ENCODE measurements at places on chromosomes 5 and 9.

GRCh38 chr5:17129093-17129849 is 88.2 kb upstream of the BASP1 start:
- no peak for DNase-seq
- no peaks in the 10 kb centered on the region for H3K27me3 ChIP-seq
- no peak overlapping the region for H3K4me3 ChIP-seq
- H3K4me1 ChIP-seq = peaks cover 11% of the 10 kb centered on the region

DNA sequence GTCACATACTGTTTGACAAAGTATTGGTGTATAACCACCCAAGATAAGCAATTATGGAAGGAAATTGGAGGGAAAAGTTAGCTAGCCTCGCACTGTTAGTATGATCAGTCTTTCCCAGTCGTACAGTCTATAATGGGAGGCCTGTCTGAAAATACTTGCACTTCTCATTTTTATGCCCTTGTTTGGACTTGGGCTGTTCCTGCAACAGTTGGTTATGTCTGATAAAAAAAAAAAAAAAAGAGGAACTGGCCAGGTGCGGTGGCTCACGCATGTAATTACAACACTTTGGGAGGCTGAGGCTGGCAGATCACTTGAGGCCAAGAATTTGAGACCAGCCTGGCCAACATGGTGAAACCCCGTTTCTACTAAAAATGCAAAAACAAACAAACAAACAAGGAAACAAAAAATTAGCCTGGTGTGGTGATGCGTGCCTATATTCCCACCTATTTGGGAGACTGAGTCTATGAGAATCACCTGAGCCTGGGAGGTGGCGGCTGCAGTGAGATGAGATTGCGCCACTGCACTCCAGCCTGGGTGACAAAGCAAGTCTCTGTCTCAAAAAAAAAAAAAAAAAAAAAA is 58.3 kb upstream of the ANKRD33B start:
- no peaks in the 10 kb centered on the region for H3K36me3 ChIP-seq
- H3K4me1 ChIP-seq = no peaks in the 10 kb centered on the region
- H3K4me3 ChIP-seq = no peak overlapping the region

- peaks cover 4% of the 10 kb centered on the region for H3K27me3 ChIP-seq
- no peaks in the 10 kb centered on the region for H3K36me3 ChIP-seq
- no peak for DNase-seq
- peaks cover 4% of the 10 kb centered on the region for H3K4me1 ChIP-seq
- no peak overlapping the region for H3K27ac ChIP-seq
- H3K4me3 ChIP-seq = no peak overlapping the region
Observed at GRCh38 chr9:16823906-16824305, 46.6 kb downstream of the BNC2 start.

DNA sequence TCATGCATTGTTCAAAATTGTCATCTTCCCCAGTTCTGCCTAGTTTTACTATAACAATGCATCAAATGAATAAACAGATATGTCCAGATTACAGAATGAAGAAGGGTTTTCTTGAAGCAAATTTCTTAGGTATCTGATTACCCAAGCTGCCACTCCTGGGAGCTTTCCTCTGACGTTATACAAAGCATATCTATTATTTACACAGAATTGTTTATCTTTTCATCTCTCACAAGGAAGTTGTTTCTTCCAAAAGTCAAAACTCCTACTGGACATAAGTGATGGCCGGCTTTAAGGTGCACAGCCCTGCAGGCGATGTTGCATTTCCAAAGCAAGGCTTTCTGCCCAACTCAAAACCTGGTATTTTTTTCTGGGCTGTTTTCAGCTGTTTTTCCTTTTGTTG is 73.4 kb upstream of the ANKH start:
- no peak overlapping the region for H3K27ac ChIP-seq
- DNase-seq = no peak
- H3K36me3 ChIP-seq = no peaks in the 10 kb centered on the region
- no peaks in the 10 kb centered on the region for H3K4me1 ChIP-seq
- H3K4me3 ChIP-seq = no peak overlapping the region

DNA sequence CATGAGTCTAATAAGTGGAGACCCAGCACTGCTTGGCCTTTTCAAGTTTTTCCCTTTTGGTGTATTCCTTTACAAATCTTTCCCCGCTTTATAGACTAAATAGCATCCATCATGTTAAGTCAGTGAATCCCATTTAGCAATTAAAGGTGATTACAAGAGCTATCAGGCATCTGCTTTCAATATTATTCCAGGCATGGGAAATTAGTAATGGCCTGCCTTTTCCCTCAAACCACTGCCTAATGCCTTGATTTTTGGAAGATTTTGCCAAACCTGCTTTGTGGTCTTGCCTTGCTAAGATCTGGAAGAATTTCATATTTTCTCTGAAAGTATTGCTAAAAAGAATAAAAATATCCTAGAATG is 102.8 kb upstream of the GNA14 start:
- no peaks in the 10 kb centered on the region for H3K4me1 ChIP-seq
- DNase-seq = no peak
- H3K27me3 ChIP-seq = no peaks in the 10 kb centered on the region
- no peaks in the 10 kb centered on the region for H3K36me3 ChIP-seq
- H3K4me3 ChIP-seq = no peak overlapping the region

- no peaks in the 10 kb centered on the region for H3K4me1 ChIP-seq
- H3K27ac ChIP-seq = no peak overlapping the region
- DNase-seq = no peak
- no peaks in the 10 kb centered on the region for H3K27me3 ChIP-seq
- no peaks in the 10 kb centered on the region for H3K36me3 ChIP-seq
Observed at GRCh38 chr9:115739096-115739875, 414.3 kb upstream of the PAPPA start.

DNA sequence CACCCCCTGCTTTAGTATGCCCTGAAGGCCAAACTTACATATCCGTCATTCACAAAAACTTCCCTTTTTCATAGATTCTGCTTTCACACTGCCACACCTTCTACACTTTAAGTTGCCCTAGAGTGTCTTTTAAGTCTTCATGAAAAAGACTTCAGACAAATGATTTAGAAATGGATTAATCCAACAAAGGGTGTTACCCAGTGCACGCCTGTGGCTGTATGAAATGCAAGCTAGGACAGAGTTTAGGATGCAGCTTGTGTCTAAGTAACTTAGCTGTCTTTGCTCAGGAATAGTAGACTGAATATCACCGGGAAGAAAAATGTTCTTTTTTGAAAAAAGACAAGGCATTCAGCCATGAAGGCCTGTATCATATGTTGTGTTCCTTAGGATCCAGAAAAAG is 210.0 kb downstream of the MPDZ start:
- no peak for DNase-seq
- no peaks in the 10 kb centered on the region for H3K4me1 ChIP-seq
- no peaks in the 10 kb centered on the region for H3K27me3 ChIP-seq
- no peak overlapping the region for H3K4me3 ChIP-seq
- no peak overlapping the region for H3K27ac ChIP-seq
- H3K36me3 ChIP-seq = no peaks in the 10 kb centered on the region

DNA sequence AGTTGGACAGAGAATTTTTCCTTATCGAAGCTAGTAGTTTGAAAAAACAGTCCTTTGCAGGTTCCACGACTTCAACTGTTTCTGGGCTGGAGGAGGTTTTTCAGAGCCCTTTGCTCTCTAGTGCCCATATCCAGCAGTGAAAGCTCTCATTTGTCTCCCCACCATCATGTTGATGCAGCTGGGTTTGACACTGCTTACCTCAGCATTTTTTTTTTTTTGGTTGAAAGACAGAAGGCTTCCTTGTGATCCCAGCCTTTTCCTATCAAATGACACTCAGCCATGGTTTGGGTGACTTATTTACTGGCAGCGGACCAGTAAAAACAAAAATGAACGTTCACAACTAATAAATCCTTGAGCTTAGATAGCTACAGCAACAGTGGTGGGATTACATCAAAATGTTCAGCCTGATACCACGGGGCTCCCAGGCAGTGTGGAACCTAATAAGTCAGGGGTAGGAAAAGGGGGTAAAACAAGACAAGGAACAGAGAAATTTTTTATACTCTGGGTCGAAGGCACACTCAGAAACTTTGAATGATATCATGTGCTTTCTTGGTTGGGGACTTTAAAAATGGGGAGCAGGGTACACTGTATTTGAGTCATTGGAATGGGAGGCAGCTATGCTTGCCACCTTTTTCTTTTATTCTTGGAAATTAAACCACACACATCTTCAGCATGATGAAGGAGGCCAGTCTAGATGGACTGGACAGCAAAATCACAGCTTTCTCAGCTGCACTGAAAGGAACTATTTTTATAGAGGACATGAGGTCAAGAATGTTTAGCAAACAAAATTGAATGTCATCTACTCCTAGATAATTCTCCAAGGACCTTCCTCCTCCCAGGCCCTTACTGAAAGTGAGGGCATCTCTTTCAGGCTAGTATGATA is 308.9 kb upstream of the MPDZ start:
- no peaks in the 10 kb centered on the region for H3K4me1 ChIP-seq
- no peaks in the 10 kb centered on the region for H3K36me3 ChIP-seq
- no peaks in the 10 kb centered on the region for H3K27me3 ChIP-seq
- H3K4me3 ChIP-seq = no peak overlapping the region
- no peak overlapping the region for H3K27ac ChIP-seq
- no peak for DNase-seq

DNA sequence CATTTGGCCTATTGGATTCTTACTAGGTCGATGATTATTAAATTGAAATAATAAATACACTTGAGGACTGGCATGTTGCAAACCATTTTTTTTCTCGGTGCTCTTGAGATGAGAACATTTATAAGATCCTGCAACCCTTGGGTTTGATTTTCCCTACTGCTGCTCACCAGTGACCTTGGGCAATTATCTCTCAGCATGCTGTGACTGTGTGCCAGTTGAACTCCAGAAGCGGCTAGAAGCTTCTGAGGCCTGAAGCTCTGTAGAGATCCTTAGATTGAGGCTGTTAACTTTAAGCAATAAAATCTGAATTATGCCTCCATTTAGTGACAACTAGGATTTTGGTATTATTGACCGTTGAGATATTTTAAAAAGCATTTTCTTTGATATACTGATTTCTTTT is 489.8 kb downstream of the MAT2B start:
- H3K36me3 ChIP-seq = no peaks in the 10 kb centered on the region
- no peaks in the 10 kb centered on the region for H3K27me3 ChIP-seq
- H3K4me1 ChIP-seq = no peaks in the 10 kb centered on the region
- H3K4me3 ChIP-seq = no peak overlapping the region
- H3K27ac ChIP-seq = no peak overlapping the region

Data from natural killer cell (primary cell).